Right atrium auricular region (tissue), 2 donors: ENCODE measurements at places on chromosomes 12 and 14. TPM values are rescaled to one million over a fixed set of nuclear protein-coding genes. Genes with fewer than 3 reads are reported as not detected.

The TMX1 gene
- 11.7 TPM for total RNA-seq

DNA sequence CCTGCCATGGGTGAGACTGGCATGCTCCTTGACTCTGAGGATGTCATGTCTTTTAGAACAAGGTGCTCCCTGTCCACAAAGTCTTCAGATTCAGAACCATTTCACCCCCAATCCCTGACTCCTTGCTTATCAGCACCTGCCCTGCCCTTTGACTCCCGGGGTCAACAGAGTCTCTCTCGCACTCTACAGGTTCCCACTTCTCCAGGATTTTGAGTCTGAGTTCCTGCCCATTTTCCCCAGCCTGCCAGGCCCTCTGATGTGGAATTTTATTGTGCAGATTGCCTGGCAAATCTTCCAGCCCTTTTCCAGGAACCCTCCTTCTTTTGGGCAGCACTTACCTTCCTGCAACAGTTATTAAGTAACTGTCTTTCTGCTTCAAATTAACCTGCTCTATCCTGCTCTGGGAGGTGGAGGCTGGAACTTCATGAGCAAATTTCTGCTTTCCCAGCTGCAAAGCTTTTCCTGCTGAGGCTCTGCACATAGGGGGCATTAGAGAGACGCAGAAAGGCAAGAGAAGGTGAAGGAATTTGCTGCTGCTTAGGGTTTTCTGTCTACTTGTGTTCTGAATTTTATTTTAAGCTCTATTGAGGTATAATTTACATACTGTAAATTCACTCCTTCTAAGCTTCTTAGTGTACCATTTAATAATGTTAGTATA is 259.1 kb downstream of the PCNX1 start:
- H3K27me3 ChIP-seq = no peaks in the 10 kb centered on the region
- H3K4me3 ChIP-seq = no peak overlapping the region
- no peak overlapping the region for H3K27ac ChIP-seq
- no peak for DNase-seq

DNA sequence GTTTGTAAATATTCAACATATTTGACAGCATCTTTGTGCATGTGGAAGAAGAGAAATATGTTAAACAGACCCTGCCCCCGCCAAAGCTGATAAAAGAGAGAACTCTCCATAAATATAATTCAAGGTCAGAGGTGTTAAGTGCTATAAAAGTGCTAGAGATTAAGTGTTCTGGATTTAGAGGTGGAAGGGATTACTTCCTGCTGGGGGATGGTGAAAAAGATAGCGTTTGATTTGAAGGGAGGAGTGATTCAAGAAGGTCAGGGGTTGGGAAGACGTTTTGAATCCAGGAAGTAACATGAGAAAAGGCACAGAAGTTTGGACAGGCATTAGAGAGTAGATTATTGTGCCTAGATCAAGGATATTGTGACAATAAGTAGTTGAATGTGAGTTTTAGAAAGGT is 30.2 kb downstream of the RIC8B start:
- no peaks in the 10 kb centered on the region for H3K27me3 ChIP-seq
- DNase-seq = no peak
- no peak overlapping the region for H3K4me3 ChIP-seq
- peaks cover 15% of the 10 kb centered on the region for H3K36me3 ChIP-seq
- peaks cover 6% of the 10 kb centered on the region for H3K4me1 ChIP-seq

DNA sequence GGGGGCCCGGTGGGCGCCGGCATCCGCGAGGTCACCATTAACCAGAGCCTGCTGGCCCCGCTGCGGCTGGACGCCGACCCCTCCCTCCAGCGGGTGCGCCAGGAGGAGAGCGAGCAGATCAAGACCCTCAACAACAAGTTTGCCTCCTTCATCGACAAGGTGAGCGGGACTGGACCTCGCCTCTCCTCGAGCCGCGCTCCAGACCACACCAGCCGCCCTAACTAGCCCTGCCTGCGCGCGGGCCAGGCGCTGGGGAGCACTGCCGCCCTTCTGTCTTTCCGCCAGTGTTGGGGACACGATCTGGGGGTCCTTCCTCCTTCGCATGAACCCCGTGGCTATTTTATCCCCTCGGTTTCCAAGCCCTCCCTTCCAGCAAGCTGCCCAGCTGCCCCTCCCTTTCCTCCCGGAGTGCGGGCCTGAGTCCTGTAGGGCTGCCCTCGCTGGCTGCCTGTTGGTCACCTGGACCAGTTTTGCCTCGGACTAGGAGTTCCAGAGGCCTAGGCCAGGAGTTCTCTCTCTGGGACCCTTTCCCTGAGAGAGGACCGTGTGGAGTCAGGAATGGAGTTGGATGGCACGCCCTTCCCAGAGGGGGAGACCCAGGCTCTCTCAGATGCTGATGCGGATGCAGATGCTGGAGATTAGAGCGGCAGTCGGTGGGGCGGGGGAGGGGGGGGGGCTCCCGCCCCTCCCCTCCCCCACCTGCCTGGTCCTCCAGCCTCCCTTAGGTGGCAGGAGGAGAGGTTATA is 592 bp downstream of the KRT7 start:
- H3K36me3 ChIP-seq = no peaks in the 10 kb centered on the region
- H3K4me1 ChIP-seq = no peaks in the 10 kb centered on the region
- H3K27ac ChIP-seq = no peak overlapping the region
- peaks cover 3% of the 10 kb centered on the region for H3K27me3 ChIP-seq
- DNase-seq = no peak
- no peak overlapping the region for H3K4me3 ChIP-seq

- no peaks in the 10 kb centered on the region for H3K27me3 ChIP-seq
- H3K27ac ChIP-seq = no peak overlapping the region
- peak; percentile 44 for DNase-seq
- peaks cover 5% of the 10 kb centered on the region for H3K4me1 ChIP-seq
- H3K36me3 ChIP-seq = no peaks in the 10 kb centered on the region
Measured at GRCh38 chr12:52437508-52437907, 3.3 kb upstream of the KRT75 start.

- no peaks in the 10 kb centered on the region for H3K36me3 ChIP-seq
- H3K27me3 ChIP-seq = no peaks in the 10 kb centered on the region
- no peak overlapping the region for H3K4me3 ChIP-seq
- no peak overlapping the region for H3K27ac ChIP-seq
- no peaks in the 10 kb centered on the region for H3K4me1 ChIP-seq
- DNase-seq = peak; percentile 61
Measured at GRCh38 chr12:107884769-107885694, 110.5 kb downstream of the ASCL4 start.

DNA sequence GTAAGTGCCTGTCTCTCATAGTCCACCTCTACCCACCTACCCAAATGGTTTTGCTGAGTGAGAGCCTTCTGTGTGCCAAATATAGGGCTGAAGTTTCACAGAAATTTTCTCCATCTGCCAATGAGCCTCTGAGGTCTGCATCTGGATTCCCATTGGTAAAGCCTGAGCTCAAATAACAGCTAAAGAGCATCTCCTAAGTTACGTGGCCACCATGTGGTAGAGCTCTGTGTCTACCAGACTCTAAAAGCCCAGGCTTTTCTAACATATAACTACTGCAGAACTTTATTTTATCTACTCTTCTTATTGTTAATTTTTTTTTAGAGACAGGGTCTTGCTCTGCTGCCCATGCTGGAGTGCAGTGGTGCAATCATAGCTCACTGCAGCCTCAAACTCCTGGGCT is 16.0 kb downstream of the AMDHD1 start:
- H3K36me3 ChIP-seq = no peaks in the 10 kb centered on the region
- no peak overlapping the region for H3K27ac ChIP-seq
- H3K4me1 ChIP-seq = no peaks in the 10 kb centered on the region
- no peak for DNase-seq
- H3K4me3 ChIP-seq = no peak overlapping the region

- no peak overlapping the region for H3K27ac ChIP-seq
- DNase-seq = no peak
Measured at GRCh38 chr12:16789204-16789790, 183.3 kb upstream of the LMO3 start.

DNA sequence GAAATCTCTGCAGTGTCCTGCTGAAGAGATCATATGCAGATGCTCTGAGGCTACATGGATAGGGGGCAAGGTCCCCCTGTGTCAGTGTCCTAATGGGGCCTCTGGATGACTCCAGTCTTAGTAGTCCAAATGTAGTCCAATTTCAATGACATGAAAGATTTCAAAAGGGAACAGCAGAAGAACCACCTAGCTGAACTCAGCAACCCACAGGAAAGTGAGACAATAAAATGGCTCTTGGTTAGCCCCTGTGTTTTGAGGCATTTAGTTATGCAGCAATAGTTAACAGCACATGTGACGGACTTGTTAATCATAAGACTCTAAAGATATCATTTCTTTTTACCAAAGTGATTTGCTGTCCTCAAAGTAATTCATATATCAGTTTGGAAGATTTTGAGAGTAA is 22.7 kb downstream of the CCDC198 start:
- no peak for DNase-seq
- no peaks in the 10 kb centered on the region for H3K27me3 ChIP-seq
- no peaks in the 10 kb centered on the region for H3K36me3 ChIP-seq
- no peaks in the 10 kb centered on the region for H3K4me1 ChIP-seq
- no peak overlapping the region for H3K4me3 ChIP-seq

DNA sequence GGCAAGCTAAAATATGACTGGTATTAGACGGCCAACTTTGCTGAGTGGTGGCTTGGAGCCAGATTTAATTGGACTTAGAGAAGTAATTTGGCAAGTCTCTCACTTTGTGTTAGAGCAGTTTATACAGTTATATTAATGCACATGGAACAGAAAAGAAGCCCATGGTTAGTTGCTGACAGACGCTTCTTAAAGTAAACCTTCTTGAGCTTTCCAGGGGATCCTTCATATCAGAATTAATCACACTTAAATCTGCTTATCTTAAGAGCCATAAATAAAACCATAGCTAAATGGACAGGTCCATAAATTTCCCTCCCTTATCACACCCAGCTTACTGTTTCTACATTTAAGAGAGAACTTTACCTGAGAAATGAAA is 9.6 kb downstream of the GSG1 start:
- H3K27ac ChIP-seq = no peak overlapping the region
- H3K36me3 ChIP-seq = no peaks in the 10 kb centered on the region
- no peak for DNase-seq
- no peaks in the 10 kb centered on the region for H3K4me1 ChIP-seq

The WNT1 gene
- not detected for total RNA-seq

DNA sequence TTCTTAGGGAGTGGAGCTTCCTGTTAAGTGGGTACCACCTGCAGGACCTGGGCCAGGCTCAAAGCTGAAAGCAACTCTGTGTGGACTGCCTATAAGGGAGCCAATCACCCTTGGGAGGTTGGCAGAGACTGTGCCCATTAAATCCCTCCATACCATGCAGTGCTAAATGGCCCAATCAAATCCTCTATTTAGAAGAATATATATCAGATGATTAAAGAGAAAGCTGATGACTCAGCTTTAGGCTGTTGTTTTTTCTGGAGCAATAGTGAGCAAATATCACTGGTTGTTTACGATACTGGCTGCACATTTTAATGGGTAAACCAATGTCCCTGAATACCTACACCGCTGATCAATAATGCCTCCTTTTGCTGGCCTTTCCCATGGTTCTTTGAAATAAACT is 101.3 kb downstream of the TMX1 start:
- no peaks in the 10 kb centered on the region for H3K36me3 ChIP-seq
- H3K4me3 ChIP-seq = no peak overlapping the region
- no peaks in the 10 kb centered on the region for H3K27me3 ChIP-seq
- H3K4me1 ChIP-seq = peaks cover under 1% of the 10 kb centered on the region

GRCh38 chr14:73467377-73467776 is 9.0 kb upstream of the NUMB start:
- H3K27me3 ChIP-seq = no peaks in the 10 kb centered on the region
- peaks cover 11% of the 10 kb centered on the region for H3K4me1 ChIP-seq
- no peak overlapping the region for H3K4me3 ChIP-seq
- DNase-seq = no peak

The BICDL1 gene
- 9.8 TPM for total RNA-seq

DNA sequence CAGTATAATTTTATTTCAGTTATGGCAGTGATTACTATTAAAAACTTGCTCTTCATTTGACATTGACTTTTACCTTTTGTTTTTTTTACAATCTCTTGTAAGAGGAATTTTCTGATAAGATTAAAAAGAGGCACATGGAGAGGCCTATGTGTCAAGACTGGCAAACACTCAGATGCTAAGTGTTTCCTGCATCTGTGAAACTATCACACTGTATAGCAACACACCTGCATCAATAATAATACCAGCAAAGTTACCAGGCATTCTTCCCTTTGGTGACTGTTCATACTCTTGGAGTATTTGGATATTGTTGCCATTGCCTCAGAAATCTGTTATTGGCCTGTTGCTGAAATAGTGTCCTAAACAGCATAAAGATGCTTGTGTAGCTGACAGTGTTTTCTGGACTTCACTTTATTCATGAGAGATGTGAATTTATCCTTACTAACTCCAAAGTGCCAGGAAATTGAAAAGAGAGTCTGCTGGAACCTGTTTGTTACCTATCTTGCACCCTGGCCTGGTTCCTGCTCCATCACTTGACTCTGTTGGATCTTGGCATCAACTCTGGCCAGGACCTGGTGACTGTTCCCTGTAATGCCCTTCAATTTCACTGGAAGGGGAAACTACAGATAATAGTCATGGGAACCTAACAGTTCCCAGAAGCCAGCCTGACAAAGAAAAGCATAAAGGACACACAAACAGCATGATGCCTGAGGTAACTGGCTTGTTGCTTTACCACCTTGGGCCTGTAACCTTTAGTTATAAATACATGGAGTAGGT is 19.8 kb downstream of the SLC16A7 start:
- H3K4me1 ChIP-seq = peaks cover 12% of the 10 kb centered on the region
- H3K27me3 ChIP-seq = no peaks in the 10 kb centered on the region
- H3K27ac ChIP-seq = peak overlapping the region; percentile 69
- H3K4me3 ChIP-seq = no peak overlapping the region
- H3K36me3 ChIP-seq = peaks cover 6% of the 10 kb centered on the region

The SLC8A3 gene
- total RNA-seq = 1.3 TPM

GRCh38 chr12:131279281-131279921 is 325.7 kb downstream of the ADGRD1 start:
- H3K27ac ChIP-seq = no peak overlapping the region
- no peaks in the 10 kb centered on the region for H3K36me3 ChIP-seq
- H3K4me1 ChIP-seq = no peaks in the 10 kb centered on the region

The ETFBKMT gene
- 4.2 TPM for total RNA-seq

DNA sequence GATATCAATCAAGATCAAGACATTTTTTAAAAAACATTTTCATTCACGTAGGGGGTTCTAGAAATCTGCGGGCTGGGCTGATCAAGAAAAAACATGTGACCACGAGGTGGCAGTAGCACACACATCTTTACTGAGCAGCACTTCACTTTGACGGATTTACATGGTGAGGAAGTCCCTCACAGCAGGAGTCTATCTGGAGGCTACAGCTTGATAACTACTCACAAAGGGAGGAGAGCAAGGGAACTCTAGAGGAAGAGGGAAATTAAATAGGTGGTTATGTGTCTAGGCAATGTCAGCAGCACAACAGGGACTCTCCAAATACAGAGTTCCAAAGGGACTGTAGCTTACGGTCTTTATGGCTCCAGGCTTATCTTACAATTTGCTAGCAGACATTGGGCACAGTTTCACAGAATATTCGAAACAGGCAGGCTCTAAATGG is 248.1 kb downstream of the DPY19L2 start:
- no peak overlapping the region for H3K27ac ChIP-seq
- no peaks in the 10 kb centered on the region for H3K36me3 ChIP-seq
- H3K4me1 ChIP-seq = no peaks in the 10 kb centered on the region
- no peak for DNase-seq

GRCh38 chr12:82554529-82554928 is 132.2 kb upstream of the TMTC2 start:
- DNase-seq = no peak
- H3K27ac ChIP-seq = no peak overlapping the region
- no peaks in the 10 kb centered on the region for H3K36me3 ChIP-seq
- H3K27me3 ChIP-seq = no peaks in the 10 kb centered on the region
- no peak overlapping the region for H3K4me3 ChIP-seq
- no peaks in the 10 kb centered on the region for H3K4me1 ChIP-seq

GRCh38 chr12:3896801-3897351 is 23.7 kb upstream of the PARP11 start:
- H3K27ac ChIP-seq = no peak overlapping the region
- H3K36me3 ChIP-seq = no peaks in the 10 kb centered on the region
- no peaks in the 10 kb centered on the region for H3K27me3 ChIP-seq
- no peak overlapping the region for H3K4me3 ChIP-seq
- H3K4me1 ChIP-seq = no peaks in the 10 kb centered on the region

The RD3L gene
- 25.2 TPM for total RNA-seq
